ENCODE measurements at places on chromosomes 1 and 21. TPM values are rescaled to one million over a fixed set of nuclear protein-coding genes. Genes with fewer than 3 reads are reported as not detected.

Gene CLCA1
- not detected for total RNA-seq

Gene OPTC
- not detected for total RNA-seq

Gene SPRR2F
- not detected for total RNA-seq

Gene LCE1C
- not detected for total RNA-seq

Gene TAS1R3
- 0.14 TPM for total RNA-seq

Gene TFF2
- not detected for total RNA-seq

Gene PLA2G2F
- total RNA-seq: not detected

Gene LCE1A
- total RNA-seq: not detected

DNA sequence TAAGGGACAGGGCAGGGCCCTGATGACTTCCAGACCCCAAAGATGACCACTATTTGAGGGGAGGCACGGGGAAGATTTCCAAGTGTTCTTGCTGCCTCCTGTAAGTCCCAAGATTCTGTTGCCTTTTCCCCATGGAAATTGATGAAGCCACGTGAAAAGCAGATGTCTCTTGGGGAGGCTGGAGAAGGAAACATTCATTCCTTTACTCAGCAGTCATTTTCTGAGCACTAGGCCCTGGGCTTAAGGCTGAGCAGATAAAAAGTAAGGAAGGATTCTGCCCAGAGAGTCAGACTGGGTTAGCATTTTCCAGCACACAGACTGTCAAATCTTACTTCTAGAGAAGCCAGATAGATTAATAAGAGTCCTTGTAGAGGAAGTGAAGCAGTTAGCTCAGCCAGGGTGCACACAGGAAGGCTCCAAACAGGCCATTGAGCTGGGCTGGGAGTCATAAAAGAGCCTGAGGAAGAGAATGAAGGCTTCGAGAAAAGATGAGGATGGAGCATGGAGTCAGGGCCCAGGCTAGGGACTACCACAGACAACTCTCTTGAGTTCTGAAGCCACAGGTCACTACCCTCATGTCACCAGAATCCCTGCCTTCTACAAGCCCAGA is 10.1 kb downstream of the EXTL1 start:
- DNase-seq: no peak

DNA sequence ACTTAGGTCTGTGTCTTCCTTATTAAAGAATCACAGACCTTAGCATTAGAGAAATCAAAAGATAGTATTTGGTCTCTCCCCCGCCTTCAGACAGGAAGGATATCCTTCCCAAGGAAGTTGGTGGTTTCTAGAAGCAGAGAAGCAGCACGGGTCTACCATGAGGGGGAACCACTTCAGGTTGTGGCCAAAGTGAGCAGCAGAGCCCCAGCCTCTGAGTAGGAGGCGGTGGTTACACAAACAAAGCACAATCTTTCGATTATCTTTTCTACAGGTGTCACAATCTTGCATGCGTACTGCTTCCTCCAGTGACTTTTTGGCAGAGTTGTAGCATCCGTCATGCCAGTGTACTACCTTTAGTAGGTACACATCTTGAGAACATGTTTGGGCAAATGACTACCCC is 8.8 kb downstream of the PGLYRP4 start:
- DNase-seq: no peak

- no peak for DNase-seq
Measured at GRCh38 chr1:113993072-113993471, 13.8 kb downstream of the OLFML3 start.

GRCh38 chr1:30028939-30029338 is 694.4 kb downstream of the MATN1 start:
- no peak for DNase-seq

- DNase-seq: no peak
Measured at GRCh38 chr21:32705139-32705538, 22.7 kb downstream of the SYNJ1 start.

GRCh38 chr21:45482899-45483821 is 59.1 kb downstream of the SLC19A1 start:
- DNase-seq: peak; percentile 65

- no peak for DNase-seq
Measured at GRCh38 chr1:226203655-226204054, 17.1 kb upstream of the ACBD3 start.

GRCh38 chr1:18085387-18086074 is 22.1 kb upstream of the IGSF21 start:
- DNase-seq: no peak

All from activated naive CD4-positive, alpha-beta T cell treated with anti-CD3 and anti-CD28 coated beads for 36 hours (primary cell).